ENCODE measurements at places on chromosomes 12 and 14. TPM values are rescaled to one million over a fixed set of nuclear protein-coding genes. Genes with fewer than 3 reads are reported as not detected.

The TRIM9 gene
- 0.09 TPM for polyA plus RNA-seq

The KIF5A gene
- not detected for polyA plus RNA-seq

The KRT2 gene
- not detected for polyA plus RNA-seq

The THTPA gene
- polyA plus RNA-seq = 18.1 TPM

The PPP4R4 gene
- 0.48 TPM for polyA plus RNA-seq

The DHRS2 gene
- polyA plus RNA-seq = not detected

The IFNG-AS1 gene
- polyA plus RNA-seq = 21.1 TPM

The GLT8D2 gene
- polyA plus RNA-seq = 0.23 TPM

The SLC5A8 gene
- polyA plus RNA-seq = not detected

The KLRG1 gene
- 16.8 TPM for polyA plus RNA-seq

The DIO2 gene
- not detected for polyA plus RNA-seq

The NID2 gene
- 0.73 TPM for polyA plus RNA-seq

The TSPAN19 gene
- polyA plus RNA-seq = not detected

The GYS2 gene
- not detected for polyA plus RNA-seq

The RNASE7 gene
- polyA plus RNA-seq = not detected

The C14orf180 gene
- polyA plus RNA-seq = not detected

The NDUFA12 gene
- 173 TPM for polyA plus RNA-seq

The PMCH gene
- polyA plus RNA-seq = not detected

The RHEBL1 gene
- 3.2 TPM for polyA plus RNA-seq

The CLEC14A gene
- polyA plus RNA-seq = not detected

The WIF1 gene
- polyA plus RNA-seq = not detected

The DICER1 gene
- polyA plus RNA-seq = 17.9 TPM

The AICDA gene
- 2.1 TPM for polyA plus RNA-seq

The PRKAB1 gene
- 53.8 TPM for polyA plus RNA-seq
